Lower leg skin (tissue), 4 donors: ENCODE measurements at places on chromosomes 11 and 22. TPM values are rescaled to one million over a fixed set of nuclear protein-coding genes. Genes with fewer than 3 reads are reported as not detected.

GRCh38 chr11:59417023-59417422 is 9.2 kb downstream of the OR5A2 start:
- no peak for DNase-seq

RNF169 gene
- total RNA-seq: 21.4 TPM

DNA sequence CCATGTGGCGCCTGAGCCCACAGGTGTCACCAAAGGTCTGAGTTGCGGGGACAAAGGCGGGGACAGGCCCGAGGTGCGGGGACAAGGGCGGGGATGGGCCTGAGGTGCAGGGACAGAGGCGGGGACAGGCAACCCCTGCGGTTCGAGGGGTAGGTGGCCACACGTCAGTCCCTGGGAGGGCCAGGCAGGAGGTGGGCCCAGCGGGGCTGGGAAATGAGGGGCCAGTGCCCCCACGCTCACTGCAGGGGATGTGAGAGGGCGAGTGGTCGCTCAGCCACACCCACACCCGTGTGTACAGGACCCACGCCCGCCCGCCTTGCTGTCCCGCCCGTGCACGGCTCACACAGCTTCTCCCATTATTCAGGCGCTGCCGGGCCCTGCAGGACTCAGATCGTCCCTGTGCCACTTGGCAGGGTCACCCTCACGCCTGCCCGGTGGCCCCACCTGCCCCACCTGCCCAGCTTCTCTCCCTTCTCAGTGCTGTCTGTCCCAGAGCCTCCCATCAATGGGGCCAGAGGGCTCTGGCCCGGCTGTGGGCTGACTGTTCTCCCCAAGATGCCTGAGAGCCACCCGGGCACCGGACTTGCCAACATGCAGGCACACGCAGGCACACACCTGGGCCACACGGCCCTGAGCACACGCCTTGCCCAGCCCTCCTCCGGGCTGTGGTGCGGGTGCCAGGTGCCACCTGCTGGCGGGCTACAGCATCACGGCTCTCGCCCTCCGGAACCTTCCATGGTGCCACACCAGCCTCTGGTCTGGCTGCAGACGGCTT is 14.2 kb upstream of the MUC6 start:
- peak; percentile 93 for DNase-seq

DNA sequence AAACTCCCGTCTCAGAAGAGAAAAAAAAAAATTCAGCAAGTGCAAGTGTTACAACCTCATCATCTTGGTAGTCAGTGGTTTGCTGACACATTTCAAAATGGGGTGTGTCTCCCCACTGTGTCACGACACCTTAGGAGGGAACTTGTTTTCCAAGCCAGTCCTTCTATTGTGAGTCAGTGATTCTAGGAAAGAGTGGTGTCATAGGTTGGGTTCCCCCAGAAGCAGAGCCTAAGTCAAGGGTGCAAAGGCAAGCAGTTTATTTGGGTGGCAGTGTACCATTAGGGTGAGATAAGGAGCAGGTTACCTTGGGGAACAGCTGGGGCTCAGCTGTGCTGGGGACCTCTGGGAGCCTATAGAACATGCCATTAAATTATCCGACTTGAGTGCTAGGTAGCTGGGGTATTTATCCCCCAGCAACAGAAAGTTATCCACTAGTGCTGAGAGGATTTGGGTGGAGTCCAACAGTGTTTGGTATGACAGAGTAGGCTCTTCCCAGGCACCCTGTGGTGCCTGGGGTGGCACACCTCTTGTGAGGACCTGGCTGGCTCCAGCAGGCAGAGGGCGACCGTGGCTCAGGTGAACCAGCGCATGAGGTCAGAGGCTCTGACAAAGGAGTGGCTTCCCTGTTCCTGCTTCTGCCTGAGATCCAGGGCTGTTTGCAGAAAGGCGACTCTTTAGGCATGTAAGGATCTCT is 41.7 kb downstream of the KIAA1671 start:
- DNase-seq: no peak

DNA sequence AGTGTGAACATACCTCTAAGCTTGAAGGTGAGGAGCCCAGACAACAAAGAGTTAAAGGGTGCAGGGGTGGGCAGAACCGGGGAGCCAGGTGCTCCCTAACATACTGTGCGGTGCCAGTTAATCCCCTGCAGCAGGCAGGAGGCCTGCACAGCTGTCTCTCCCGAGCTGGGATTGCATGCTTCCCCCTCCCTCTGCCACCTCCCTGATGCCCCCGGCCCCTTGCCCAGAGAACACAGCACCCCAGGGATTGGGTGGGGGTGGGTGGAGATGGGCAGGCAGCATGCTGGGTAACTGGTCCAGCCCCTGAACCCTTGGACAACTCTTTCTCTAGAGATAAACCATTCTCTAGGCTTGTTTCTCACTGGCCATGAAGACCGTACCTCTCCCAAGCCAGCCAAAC is 67.7 kb upstream of the MYOD1 start:
- no peak for DNase-seq

DNA sequence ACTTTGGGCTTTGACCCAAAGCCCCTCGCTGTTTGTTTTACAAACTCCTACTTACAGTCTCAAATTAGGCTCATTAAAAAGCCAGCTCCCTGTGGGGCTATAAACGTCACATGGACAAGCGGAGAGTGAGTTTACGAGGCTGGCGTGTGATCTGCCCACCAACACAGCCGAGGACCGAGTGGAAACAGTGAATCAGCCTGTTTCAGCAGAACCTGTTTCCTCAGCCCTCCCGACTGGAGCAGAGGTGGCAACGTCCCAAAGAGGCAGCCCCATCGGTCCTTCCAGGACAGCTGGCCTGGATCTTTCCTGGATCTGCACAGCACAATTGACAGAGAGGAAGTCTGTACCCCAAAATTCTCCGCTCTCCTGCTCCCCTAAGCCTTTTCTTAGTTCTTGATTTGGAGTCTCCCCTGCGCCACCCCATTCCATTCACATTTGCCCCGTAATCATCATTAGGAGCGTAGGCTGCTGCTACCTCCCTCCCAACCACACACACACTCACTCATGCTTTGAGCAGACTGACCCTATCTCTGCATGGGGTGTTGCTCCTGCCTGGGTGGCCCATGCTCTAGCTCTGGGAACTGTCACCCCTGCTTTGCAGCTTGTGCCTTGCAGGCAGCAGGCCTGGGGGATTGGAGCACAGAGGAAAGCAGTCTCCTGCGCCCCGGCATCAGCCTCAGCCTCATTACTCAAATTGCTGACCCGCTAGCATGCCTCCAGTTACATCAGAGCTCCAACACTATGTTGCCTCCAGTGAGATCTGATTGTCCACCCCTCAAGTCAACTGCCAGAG is 117.8 kb downstream of the NAT10 start:
- DNase-seq: peak; percentile 47

- DNase-seq: no peak
Observed at GRCh38 chr11:74648894-74649293, 56.5 kb downstream of the POLD3 start.

DNA sequence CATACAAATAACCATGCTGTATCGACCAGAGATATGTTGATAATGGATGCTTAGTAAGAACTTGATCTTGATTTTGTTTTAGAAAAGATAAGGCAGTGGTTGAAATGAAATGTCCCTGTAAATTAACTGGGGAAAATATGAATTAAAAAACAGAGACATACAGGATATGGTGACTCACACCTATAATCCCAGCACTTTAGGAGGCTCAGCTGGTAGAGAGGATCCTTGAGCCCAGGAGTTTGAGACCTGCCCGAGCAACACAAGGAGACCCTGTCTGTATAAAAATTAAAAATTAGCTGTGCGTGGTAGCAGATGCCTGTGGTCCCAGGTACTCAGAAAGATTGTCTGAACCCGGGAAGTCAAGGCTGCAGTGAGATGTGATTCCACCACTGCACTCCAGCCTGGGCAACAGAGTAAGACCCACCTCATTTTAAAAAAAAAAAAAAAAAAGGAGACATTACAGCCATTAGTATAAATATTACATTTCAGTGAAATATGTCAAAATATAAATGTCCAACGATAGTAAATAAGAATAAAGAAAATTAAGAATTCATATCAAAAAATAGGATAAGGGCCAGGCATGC is 4.6 kb downstream of the PICALM start:
- DNase-seq: no peak

GRCh38 chr11:62223095-62223494 is 14.6 kb downstream of the SCGB2A1 start:
- no peak for DNase-seq

DNA sequence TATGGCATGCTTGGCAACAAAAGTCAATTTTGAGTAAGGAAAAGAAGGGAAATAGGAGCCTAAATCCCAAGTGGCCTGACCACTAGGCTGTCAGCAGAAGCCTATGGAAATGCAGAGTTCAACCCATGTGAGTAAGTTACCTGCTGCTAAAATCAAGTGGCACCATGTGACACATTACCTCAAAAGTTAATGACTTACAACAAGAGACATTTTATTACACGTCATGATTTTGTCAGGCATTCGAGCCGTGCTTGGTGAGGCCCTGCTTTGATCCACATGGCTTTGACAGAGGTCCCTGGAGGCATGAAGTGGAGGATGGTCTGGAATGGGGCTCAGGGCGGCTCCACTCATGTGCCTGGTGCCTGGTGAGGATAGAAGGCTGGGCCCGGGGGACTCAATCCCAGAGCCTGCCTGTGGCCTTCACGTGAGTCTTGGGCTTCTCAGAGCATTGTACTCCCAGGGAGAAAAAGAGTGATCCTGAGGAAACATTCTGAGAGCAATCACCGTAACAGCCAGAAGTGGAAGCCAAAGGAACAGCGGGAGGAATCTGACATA is 339.1 kb upstream of the B3GAT1 start:
- DNase-seq: no peak

GRCh38 chr11:71332046-71332445 is 79.7 kb upstream of the SHANK2 start:
- DNase-seq: no peak

SLC43A1 gene
- total RNA-seq: 18.4 TPM

KRTAP5-1 gene
- not detected for total RNA-seq

IFITM10 gene
- 4.8 TPM for total RNA-seq

TYR gene
- 10.7 TPM for total RNA-seq

EXT2 gene
- total RNA-seq: 65.1 TPM

DNA sequence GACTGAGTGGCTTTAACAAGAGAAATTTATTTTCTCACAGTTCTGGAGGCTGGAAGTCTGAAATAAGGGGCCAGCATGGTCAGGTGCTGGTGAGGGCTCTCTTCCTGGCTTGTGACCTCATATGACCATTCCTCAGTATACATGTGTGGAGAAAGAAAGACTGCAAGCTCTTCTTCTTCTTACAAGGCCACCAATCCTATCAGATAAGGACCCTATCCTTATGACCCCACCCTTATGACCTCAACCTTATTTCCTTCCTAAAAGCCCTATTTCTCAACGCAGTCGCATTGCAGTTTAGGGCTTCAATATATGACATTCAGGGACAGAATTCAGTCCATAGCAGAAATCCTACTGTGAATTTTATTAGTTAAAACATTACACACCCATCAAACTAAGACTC is 124.4 kb upstream of the RAG2 start:
- DNase-seq: no peak

DNA sequence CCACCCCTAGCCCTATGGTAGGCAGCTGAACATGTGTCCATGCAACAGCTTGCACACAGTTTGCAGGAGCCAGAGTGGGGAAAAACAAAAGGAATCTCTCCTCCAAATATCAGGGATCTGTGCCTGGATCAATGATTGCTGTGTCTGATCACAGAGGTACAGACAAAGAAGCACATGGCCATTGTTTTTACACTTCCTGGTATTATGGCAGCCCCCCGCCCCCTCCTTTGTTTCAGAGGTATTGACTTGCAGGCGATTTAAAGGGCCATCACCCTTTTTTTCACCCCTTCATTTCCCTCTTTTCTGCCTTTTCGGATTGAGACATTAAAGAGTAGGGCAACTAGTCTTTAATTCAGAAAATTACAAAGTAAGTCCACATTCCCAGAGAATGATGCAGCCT is 453.0 kb upstream of the LUZP2 start:
- no peak for DNase-seq

VEGFB gene
- total RNA-seq: 68.1 TPM

DNA sequence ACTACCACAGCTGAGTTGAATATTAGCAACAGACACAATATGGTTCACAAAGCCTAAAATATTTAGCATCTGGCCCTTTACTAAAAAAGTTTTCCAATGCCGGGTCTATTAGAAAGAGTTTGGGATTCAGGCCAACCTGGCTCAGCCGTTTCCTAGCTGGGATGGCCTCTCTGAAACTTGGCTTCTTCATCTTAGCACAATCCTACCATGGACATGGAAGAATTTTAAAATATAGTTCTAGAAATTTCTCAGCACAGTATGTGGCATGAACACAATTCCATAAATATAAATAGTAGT is 103.8 kb downstream of the RRAS2 start:
- DNase-seq: no peak

GAB4 gene
- total RNA-seq: 0.61 TPM

ENTHD1 gene
- total RNA-seq: not detected

GRCh38 chr11:74442636-74443035 is 24.7 kb downstream of the KCNE3 start:
- DNase-seq: no peak

DNA sequence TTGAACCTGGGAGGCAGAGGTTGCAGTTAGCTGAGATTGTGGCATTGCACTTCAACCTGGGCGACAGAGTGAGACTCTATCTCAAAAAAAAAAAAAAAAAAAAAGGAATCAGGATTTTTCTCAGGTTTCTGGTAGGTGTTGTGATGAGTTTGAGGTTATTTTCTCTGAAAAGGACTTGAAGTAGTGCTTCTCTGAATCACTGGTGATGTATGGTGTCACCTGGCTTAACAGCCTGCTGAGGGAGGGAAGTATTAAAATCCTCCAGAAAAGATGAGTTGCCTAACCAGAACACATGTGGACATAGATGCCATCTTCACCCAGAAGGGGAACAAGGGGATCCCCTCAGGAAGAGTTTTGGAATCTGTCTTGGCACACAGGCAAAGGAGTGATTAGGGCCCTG is 20.1 kb downstream of the SMARCB1 start:
- no peak for DNase-seq

- no peak for DNase-seq
Observed at GRCh38 chr11:66011239-66011784, 496 bp upstream of the CST6 start.

GRCh38 chr11:33802194-33802950 is 28.1 kb upstream of the FBXO3 start:
- no peak for DNase-seq

C11orf87 gene
- not detected for total RNA-seq

GRCh38 chr11:115764176-115764575 is 260.0 kb upstream of the CADM1 start:
- no peak for DNase-seq
